ENCODE measurements at places on chromosomes 16 and 17.

GRCh38 chr16:79293836-79294460, 306.6 kb downstream of the MAF start:
- no peak for DNase-seq

DNA sequence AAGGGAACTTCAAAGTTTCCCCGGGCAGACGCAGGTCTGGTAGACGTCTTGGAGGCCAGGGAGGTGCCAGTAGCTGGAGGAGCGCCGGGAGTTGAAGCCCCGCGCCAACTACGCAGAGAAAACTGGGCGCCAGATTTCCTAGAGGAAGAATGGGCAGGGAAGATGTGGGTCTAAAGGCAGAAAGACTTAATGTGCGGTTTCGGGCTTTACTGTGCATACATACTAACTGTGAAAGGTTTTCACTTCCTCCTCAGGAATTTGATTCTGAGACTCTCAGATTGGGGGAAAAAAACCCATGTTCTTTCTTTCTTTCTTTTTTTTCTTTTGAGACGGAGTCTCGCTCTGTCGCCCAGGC, 331 bp upstream of the ZNF287 start:
- no peak for DNase-seq

- DNase-seq: no peak
Measured at GRCh38 chr16:11089504-11090124, 145.2 kb downstream of the CLEC16A start.

GRCh38 chr16:88379694-88380040, 3.1 kb upstream of the ZNF469 start:
- DNase-seq: no peak
